ENCODE measurements at places on chromosomes 3 and 15.

- peak; percentile 32 for DNase-seq
Observed at GRCh38 chr3:196537319-196537984, 22.3 kb upstream of the SMCO1 start.

DNA sequence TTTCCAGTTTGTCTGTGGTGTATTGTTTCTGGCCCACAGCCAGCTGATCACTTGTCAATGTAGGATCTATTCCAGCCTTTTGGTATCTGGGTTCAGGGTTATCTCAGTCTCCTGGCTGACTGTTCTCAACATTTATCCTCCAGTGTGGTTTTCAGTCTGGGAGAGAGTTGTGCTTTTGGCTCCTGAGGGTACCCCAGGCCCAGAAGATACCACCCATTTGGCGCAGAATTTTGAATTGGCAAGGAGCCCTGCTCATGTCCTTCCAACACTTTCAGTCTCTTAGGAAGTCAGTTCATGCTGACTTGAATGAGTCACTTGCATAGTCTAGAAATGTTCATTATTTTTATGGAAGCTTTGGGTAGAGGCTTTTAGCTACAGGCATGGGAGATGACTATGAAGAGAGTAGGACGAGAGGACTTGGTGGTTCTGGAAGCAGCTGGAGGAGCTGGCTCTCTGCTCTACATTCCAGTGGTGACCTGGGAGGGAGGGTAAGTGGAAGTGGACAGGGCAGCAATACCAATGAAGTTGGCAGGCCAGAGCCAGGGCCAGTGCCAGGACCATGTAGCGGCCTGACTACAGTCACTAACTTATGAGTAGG lies 7.2 kb downstream of the POLR2H start:
- DNase-seq, result no peak

GRCh38 chr3:53812434-53812833 lies 33.8 kb downstream of the CHDH start:
- no peak for DNase-seq

DNA sequence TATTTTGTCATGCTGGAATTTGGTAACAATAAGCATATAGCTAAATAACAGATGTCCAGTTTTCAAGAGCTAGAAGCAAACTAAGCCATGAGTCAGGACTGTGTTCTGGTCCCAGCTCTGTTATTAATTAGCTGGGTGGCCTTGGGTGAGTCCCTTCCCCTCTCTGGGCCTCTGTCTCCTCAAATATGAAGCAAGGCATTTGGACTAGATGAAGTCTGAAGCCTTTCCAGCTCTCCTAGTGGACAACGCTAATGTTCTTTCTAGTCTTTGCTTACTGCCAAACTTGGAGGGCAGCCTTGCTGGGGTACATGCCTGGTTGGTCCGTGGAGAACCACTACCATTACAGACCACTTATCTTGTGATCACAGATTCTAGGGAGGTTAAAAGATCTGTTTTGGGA lies 127.6 kb downstream of the DUT start:
- DNase-seq, result no peak

GRCh38 chr15:70636540-70637165 lies 126.7 kb downstream of the UACA start:
- DNase-seq, result no peak

DNA sequence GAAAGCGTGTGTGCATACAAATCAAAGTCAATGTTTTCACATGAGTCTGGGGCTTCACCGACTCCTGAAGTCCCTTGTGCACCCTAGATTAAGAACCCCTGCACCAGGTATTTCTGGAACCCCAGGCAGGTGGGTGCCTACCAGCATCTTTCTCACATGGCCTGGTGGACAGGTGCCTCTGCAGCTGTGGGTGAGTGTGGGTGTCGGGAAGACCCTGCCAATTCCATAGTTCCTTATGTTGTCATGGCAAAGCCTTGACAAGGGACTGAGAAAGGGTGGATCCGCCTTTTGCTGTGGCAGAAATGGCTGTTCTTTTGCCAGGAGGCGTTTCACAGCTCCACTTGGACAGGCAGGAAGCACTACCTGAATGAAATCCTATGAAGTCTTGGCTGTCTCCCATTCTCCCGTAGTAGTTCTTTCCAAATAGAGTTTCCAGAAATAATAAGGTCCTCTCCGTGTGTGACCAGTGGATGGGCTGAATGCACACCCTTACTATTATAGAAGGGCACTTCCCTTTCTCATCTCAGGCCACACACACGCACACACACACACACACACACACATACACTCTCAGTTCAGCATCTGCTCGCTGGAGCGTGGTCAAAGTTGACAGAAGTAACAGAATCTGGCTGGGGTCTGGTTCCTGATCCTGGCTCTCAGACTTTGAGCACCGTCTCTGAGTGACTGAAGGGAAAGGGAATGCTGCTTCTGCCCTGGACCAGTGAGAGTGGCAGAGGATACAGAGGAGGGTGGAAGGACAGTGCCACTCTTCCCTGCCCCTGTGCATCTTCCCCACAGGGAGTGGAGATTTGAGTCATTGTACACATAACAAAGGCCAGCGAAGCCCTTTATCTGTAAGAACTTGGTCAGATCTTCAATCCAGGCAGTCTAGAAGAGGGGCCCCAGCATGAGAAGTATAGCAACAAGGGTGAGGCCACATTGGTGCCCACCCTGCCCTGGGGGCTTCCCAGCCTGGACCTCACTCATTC lies 38.7 kb downstream of the PDIA5 start:
- DNase-seq, result peak; percentile 83

- DNase-seq, result no peak
Observed at GRCh38 chr3:187777331-187777941, 32.2 kb upstream of the BCL6 start.

GRCh38 chr15:52405856-52406255 lies 110.3 kb upstream of the MYO5C start:
- no peak for DNase-seq

DNA sequence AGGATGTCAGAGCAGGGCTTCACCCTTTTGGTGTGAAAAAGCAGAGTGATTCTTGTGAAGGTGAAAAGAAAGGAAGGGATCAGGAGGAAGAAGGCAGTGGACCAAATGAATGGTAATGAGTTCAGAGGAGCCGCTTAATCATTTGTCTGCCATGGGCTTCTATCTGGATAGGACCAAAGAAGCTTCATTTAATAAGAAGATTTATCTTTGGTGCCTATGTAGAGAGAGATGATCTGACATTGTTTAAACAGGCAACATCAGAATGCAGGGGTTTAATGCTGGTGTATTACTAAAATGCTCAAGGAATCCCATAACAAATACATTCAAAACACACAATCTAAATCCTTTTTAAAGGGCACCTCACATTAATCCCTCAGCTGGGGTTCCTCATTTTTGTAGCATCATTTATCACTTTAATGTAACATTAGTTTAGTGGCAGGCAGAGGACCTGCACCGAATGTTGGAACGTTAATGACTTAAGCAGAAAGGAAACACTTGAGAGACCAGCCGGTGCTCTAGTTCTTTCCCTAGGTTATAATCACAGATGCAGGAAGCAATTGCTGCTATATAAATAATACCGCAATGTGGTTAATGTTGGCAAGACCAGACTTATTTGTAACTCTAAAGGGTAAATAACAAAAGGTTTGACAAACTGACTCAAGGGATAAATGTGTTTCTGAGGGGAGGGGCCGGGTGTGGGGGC lies 27.9 kb upstream of the IL1RAP start:
- DNase-seq, result no peak

DNA sequence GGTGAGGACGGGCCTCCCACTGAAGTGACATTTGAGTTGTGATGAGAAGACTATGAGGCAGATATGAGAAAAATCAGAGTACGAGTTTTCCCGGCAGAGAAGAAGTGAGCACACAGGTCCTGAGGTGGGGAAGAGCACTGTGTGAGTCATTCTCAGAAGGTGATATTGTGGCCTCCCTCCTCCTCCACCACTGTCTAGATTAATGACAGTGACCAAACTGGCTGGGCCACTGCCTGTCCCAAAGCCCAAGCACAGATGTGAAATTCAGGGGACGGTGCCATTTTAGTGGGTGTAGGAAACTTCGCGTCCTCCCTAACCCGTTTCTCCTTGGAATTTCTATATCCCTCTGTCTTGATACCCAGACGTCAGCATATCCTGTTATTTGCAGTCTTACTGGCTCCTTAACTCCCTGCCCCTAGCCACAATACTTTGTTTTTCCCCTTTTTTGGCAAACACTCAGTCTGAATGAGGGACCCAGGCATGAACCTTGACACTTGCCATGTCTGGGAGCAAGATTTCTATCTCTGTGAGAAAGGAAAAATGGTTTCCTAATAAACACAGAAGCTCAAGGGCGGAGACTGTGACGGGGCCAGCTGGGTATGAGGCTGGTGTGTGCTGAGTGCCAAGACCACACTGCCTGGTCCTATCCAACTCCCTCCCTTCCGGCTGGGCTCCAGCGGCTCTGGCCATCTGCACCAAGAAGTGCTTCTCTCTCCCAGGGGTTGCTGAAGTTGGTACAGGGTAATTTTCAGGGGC lies 15.2 kb downstream of the PRICKLE2 start:
- no peak for DNase-seq

GRCh38 chr3:181955566-181955965 lies 243.8 kb downstream of the SOX2 start:
- DNase-seq, result peak; percentile 35

GRCh38 chr3:193830791-193831191 lies 237.8 kb downstream of the OPA1 start:
- no peak for DNase-seq

DNA sequence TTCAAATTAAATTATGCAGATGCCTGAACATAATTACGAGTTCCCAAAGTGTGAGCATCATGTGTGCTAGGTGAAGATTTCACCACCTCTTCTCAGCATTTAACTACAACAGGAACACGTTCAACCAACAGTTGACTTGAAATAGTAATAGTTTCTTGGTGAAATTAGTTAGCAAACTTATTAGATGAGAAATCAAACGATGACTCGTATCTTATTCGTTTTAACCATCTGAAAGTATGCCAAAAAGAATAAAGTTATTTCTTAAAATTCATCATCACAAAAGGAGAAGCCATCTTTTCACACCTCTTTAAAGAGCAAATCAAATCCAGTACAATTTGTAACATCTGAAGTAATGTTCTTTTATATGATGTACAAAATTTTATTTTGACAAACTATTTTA lies 2.3 kb downstream of the BNC1 start:
- no peak for DNase-seq

- no peak for DNase-seq
Observed at GRCh38 chr15:72857331-72858063, 73.9 kb upstream of the ADPGK start.

GRCh38 chr3:186259612-186260383 lies 102.2 kb downstream of the DGKG start:
- DNase-seq, result peak; percentile 84

DNA sequence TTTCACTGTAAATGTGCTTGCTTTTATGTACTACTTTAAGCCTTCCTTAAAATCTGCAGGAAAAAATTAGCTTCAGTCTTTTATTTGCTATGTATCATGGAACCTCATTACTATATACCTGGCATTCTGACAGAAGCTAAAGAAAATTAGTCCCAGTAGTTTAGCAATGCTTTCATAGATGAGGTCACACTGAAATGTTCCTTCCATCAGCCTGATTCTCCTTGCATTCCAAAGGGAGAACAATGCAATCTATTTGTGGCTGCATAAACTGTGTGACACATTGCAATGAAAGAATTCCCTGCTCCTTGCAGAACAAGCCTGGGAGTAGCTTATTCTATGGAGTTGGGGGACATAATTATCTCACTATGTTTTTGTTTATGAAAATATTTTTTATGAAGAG lies 691.5 kb upstream of the ARPP21 start:
- DNase-seq, result no peak

DNA sequence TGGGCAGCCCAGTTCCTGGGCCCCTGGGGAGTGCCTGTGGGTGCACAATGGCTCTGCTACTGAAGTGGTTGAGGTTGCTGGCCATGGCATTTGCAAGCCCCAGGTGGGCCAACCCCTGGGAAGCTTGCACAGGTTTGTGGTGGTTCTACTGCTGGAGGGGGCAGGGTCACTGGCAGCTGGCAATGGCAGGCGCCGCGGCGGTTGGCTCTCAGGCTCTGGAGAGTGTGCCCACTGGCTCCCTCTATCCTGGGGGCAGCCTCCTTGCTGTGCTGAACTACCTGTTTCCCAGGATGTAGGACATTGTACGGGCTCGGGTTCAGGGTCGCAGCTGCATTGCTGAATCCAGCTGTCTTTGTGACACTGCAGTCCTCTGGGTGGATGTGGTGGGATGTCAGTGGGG lies 180.2 kb upstream of the HES1 start:
- no peak for DNase-seq

DNA sequence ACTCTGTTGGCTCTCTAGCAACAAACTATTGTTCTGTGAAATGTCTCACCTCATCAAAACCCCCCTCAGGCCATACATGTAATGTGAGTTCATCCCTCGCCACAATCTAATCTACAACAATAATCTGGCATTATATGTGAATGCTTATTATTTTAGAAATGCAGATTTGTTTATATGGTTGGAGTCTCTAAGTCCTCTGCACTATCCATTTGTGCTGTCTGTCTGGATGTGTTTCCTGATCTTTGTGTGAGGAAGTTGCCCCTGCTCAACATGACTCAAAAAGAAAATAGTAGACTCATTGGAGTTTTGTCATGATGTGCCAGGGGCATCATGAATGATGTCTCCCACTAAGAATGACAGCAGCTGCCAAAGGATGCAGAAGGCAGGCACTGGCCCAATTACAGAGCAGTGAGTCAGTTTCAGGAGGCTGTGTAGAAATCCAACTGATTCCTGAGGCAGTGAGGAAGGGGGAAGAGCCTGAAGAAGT lies 161.6 kb upstream of the PDZRN3 start:
- DNase-seq, result no peak

GRCh38 chr3:188754267-188754666 lies 417.5 kb upstream of the TPRG1 start:
- DNase-seq, result peak; percentile 55

- DNase-seq, result no peak
Observed at GRCh38 chr15:42453826-42454225, 37.1 kb downstream of the ZNF106 start.

- DNase-seq, result no peak
Observed at GRCh38 chr15:25391971-25392721, 46.7 kb downstream of the UBE3A start.

Data from OCI-LY7 (cell line).